ENCODE measurements at places on chromosomes 4 and X.

DNA sequence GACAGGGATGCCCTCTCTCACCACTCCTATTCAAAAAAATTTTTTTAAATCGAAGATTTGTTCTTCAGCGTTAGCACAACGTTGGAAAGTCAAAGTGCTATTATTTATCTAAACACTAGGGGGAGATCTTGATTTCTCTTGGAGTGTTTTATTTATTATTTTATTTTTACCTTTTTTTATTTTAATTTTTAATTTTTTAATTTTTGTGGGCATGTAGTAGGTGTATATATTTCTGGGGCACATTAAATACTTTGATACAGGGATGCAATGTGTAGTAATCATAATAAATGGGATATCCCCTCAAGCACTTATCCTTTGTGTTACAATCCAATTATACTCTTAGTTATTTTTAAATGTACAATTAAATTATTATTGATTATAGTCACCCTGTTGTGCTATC, 37.4 kb upstream of the SLC10A4 start:
- DNase-seq: no peak

DNA sequence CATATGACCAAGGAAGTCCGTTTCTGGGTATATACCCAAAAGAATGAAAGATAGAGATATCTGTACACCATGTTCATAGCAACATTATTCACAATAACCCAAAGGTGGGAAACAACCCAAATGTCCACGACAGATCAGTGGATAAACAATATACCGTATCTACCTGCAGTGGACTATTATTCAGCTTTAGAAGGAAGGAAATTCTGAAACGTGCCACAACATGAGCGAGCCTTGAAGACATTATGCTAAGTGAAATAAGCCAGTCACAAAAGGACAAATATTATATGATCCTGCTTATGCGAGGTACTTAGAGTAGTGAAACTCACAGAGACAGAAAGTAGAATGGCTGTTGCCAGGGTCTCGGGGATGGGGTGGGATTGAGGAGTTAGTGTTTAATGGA, 75.0 kb downstream of the ANAPC4 start:
- no peak for DNase-seq

DNA sequence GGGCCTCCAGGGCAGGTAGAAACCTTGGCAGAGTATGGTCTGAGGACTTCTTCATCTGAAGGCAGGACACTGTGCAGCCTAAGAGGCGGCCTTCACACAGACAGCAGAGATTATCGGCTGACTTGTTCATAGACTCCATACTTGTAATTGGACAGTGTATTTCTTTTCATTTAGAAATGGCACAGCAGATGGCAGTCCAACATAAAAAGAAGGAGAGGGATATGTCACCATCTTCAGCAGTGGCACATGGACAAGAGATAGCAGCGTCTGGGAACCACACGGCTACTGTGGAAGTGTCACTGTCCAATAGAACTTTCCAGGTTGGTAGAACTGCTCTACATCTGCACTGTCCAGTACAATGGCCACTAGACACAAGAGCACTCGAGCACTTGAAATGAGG, 21.7 kb upstream of the GEMIN8 start:
- no peak for DNase-seq

DNA sequence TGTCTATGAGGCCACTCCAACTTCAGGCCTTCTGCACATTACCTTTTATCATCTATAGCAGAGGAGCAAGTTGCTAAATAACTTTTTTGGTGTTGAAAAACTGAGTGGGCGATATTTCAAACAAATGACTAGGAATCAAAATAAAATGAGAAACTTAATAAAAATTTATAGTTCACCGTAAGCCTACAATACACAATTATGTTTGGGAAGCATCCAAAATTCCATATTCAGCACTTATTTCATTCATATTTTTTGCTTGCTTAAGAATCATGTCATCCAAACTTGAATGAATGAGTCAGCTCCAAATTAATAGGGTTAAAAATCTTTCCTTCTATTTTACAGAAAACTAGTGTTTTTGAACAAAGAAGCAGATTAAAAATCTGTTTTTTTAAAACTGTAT, 119.1 kb downstream of the SH3RF1 start:
- no peak for DNase-seq

DNA sequence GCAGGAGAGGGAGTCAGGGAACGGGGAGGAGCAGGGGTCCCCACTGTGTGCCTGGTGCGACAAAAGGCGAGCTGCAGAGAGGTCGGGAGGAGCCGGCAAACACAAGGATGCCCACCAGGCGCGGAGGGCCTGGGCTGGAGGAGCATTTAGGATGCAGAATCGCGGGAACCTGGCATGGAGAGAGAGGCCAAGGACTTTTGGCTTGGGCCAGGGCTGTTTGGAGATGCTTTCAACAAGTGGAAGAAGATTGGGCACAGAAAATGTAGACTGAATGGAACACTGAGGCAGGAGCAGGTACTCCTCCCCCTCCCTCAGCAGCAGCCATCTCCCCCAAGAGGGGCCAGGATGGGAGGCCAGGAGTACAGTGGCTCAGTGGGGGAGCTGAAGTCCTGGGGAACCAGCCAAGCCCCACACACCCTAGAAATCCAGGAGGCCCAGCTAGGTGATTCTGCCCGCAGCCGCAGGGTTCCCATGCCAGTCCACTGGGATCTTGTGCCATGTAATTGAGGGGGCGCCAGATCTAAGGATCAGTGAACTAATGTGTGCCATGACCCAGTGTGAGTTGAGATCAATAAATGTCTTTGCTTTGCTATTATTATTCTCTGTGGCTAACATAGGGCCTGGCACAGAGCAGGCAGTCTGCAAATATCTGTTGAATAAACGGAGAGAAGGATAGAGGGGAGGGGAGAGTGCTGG, 1.1 kb upstream of the ABLIM2 start:
- no peak for DNase-seq

DNA sequence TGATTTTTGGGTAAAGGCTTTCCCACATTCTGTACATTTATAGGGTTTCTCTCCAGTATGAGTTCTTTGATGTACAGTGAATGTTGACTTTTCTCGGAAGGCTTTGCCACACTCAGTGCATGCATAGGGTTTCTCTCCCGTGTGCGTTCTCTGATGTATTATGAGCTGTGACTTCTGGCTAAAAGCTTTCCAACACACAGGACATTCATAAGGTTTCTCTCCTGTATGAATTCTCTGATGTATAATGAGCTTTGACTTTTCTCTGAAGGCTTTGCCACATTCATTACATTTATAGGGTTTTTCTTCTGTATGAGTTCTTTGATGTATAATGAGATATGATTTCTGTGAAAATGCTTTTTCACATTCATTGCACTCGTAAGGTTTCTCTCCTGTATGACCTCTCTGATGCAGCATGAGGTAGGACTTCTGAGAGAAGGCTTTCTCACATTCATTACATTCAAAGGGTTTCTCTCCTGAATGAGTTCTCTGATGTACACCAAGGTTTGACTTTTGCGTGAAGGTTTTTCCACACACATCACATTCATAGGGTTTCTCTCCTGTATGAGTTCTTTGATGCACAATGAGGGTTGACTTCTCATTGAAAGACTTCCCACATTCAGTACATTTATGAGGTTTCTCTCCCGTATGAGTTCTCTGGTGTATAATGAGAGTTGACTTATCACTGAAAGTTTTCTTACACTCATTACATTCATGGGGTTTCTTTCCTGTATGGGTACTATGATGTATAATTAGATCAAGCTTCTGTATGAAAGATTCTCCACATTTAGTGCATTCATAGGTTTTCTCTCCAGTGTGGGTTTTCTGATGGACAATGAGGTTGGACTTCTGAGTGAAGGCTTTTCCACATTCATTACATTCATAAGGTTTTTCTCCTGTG, 27.3 kb downstream of the ZNF182 start:
- DNase-seq: no peak

GRCh38 chr4:153419673-153420278, 46.4 kb upstream of the TMEM131L start:
- no peak for DNase-seq

GRCh38 chr4:132991111-132991510, 158.0 kb upstream of the PCDH10 start:
- DNase-seq: no peak

DNA sequence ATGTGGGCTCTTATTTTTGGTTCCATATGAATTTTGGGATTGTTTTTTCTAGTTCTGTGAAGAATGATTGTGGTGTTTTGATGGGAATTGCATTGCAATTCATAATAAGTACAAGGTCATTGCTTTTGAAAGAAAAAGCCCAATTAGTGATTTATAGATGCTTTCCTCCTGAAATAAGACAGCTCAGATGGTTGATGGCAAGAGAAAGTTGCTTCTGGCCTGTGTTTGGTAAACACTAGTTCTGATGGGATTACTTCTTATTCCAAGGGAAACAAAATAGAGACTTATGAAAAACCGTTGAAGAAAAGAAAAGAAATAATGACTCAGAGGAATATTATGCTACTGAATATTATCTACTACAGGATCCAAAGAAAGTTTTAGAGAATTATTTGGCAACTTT, 144.9 kb downstream of the SPANXA1 start:
- no peak for DNase-seq

DNA sequence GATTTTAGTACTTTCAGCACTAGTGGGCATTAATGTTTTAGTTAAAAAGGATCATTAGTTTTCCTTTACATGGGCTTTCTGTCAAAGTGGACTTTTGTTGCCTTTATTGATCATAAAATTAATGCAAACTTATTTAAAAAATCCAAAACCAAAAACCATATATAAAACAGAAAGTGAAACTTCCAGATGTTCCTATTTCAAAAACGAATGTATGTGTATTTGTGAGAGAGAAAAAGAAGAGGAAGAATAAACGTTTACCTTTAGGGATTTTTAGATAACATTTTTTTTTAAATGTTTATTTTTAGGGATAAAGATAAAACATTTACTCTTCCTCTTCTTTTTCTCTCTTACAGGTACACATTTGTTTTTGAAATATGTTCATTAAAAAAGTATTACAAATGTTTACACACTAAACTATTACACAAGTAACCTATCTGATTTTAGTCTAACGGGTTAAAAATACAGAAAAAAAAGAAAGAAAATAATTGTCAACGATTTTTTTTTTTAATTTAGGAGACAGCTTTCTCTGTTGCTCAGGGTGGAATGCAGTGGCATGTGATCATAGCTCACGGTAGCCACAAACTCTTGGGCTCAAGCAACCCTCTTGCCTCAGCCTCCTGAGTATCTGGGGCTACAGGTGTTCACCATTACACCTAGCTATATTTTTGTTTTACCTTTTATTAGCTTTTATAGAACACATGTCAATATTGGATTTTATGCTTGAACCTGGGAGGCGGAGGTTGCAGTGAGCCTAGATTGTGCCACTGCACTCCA, 16.8 kb upstream of the COX18 start:
- no peak for DNase-seq

- no peak for DNase-seq
Measured at GRCh38 chrX:19772096-19772821, 115.1 kb downstream of the SH3KBP1 start.

DNA sequence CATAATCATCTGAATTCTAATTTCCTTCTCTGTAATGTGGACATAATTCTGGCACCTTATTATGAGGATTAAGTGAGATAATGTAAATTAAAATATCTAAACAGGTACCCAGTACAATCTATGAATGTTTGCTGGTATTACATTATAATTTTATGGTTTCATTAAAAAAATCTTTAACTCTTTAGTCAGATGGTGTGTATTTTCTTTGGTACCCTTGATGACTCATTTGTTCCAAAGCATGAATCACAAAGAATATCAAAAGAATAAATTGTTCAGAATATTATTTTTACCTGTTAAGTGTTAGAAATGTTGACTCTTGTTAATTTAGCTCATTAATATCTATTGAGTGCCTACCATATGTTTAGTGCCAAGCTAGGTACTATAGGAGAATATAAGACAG, 74.3 kb downstream of the SNX25 start:
- DNase-seq: no peak

DNA sequence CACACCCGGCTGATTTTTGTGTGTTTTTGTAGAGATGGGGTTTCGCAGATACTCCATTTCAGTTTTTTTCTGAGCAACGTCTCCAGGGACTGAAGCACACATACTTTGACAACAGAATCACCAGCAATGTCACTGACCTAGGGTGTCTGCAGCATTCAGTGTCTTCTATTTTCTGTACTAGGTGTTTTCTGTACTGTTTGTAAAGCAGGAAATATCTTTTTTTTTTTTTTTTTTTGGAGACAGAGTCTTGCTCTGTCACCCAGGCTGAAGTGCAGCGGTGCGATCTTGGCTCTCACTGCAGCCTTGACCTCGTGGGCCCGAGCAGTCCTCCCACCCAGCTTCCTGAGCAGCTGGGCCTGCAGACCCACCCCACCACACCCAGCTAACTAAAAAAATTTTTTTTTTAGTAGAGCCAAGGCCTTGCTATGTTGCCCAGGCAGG, 8.9 kb downstream of the ADD1 start:
- no peak for DNase-seq

DNA sequence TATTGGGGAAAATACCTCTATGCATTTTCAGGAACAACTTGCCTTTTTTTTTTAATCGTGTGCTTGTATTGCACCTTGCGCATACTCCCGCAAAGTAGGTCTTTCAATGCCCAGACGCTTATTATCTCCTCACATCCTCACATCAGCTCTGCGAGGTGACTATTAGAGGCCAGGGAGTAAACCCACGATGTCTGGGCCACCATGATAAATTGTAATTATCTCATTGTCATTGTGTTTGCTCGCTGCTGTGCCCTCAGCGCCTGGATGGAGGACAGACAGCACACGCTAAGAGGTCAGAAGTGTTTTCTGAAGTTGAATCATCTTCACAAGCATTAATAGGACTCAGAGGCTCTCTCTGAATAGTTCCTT, 1.0 kb upstream of the RELL1 start:
- DNase-seq: no peak

DNA sequence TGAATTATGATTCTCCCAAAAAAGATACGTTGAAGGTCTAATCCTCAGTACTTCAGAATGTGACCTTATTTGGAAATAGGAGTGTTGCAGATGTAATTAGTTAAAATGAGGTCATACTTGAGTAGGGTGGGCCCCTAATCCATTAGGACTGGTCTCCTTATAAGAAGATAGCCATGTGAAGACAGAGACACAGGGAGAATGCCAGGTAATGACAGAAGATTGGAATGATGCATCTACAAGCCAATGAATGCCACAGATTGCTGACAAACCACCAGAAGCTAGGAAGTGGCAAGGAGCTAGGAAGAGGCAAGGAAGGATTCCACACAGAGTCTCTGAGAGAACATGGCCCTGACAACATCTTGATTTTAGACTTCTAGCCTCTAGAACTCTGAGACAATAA, 7.4 kb upstream of the RPS6KA3 start:
- DNase-seq: no peak

GRCh38 chrX:123975180-123975579, 13.7 kb downstream of the STAG2 start:
- DNase-seq: no peak

DNA sequence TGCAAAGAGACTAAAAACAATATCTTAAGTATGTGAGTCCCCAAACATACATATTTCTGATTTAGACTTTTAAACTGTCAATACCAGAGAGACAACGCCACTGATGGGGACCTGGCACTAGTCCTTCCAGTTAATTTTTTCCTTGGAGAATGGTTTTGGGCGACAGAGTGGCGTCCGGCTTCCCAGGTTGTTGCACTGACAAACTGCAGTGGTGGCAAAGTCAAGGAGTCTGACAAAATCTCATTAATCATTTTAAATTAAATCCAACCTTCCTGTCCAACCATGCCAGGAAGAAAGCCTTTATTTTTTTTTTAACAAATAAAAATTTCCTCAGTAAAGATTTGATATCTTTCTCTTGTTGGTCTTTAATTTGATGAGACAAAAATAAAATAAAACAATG, 52.8 kb downstream of the FBXO8 start:
- no peak for DNase-seq

- DNase-seq: no peak
Measured at GRCh38 chr4:5996641-5997040, 21.6 kb downstream of the C4orf50 start.
